Activated T-helper 1 cell treated with Interleukin-2 at 50 U/mL for 16 hours (primary cell): ENCODE measurements at places on chromosomes 12 and 14.

- no peak for DNase-seq
Measured at GRCh38 chr12:117214797-117215196, 24.5 kb upstream of the FBXO21 start.

GRCh38 chr14:32230181-32230580, 27.1 kb upstream of the RNU6-8 start:
- no peak for DNase-seq

- no peak for DNase-seq
Measured at GRCh38 chr14:38125481-38126037, 82.1 kb upstream of the SSTR1 start.

DNA sequence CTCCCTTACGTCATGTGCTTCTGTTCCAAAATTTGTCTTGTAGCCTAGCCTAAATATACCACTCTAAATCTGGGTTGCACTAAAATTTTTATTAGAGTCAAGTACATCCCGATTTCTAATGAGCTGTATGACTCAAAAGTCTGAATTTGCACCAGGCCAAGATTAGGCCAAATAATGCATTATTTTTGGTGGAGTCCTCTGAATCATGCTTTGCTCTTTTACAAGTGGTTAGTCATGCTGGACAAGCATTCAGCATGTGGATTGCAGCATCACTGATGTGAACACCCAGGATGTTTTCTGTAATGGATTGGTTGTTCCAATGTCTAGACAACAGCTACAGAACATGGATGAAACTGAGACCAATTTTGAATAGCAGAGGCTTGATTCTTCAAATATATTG, 23.7 kb downstream of the HEBP1 start:
- DNase-seq, result no peak

GRCh38 chr14:94770251-94770749, 387 bp upstream of the GSC start:
- no peak for DNase-seq

DNA sequence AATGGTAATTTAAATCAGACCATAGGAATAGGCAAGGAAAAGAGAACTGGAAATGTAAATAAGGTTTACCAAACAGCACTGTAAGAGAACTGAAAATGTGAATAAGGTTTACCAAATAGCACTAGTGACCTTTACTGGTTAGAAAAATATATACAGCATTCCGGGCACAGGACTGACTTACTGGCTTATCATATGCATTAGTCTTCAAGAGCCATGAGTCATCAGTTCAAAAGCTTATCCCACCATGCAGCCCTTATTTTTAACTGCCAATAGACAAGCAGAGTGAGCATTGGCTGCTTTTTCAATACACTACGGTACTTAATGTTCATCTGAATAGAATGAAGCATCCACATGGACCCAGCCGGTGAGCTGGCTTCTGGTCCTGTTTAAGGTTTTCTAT, 13.0 kb upstream of the NELL2 start:
- no peak for DNase-seq

DNA sequence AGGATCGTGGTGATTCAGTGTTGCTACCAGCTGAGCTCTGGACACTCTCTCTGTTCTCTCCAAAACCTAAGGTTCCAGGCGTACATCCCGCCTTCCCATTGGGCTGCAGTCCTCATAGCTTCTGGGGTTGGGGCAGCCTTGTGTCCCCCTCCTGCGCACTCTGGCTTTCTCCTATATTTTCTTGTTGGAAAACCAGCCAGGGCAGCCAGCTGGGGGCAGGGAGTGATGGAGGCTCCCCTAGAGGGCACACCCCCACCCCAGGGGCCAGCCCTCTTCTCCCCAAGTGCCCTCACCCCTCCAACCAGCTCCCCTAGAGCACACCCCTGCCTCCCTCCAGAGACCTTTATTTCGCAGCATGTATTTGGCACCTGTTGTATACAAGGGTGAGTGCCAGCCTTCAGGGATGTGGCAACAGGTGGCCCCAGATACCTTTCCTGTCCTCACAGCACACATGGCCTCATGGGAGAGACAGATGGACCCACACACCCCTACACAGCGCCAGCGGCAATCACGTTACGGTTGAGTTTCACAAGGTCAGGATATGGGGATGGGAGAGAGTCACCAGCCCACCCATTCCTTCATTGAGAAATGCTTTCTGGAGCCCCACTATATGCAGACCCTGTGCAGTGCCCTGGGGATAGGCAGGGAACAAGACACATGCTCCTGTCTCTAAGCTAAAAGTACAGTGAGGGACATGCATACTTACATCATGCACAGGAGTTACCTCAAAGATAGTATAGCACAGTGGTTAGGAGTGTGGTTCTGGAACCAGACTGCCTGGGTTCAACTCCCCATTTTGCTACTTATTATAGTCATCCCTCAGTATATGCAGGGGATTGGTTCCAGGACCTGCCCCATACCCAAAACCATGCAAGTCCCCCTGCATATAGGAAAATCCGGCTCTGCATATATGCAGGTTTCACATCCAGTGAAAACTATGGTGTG, 141.1 kb downstream of the PHETA1 start:
- DNase-seq, result no peak

DNA sequence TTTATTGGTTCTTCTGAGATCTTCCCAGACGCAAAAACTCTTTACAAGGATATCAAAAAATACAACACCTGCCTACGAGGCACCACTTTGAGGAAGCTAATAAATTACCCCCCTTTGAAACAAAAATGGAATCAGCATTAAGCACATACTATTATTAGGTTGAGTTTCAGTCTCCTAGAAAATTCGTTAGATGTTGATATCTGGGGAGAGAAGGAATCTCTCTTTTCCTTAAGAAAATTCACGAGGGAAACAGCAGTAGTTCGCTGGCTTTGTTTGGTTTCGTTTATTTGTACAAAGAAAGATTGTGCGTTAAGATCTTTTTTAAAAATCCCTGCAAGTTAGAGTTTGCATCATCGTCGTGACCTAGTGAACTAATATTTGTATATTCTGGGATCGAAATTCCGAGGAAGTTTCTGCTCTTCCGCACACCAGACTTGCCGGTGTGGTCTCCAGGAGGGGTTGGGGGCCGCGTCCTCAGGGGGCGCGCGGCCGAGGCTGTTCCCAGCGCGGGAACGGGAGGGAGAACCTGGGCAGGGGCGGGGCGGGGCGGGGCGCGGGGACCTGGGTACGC, 12.1 kb downstream of the NKX2-1 start:
- no peak for DNase-seq

GRCh38 chr14:35375558-35376025, 29.0 kb downstream of the NFKBIA start:
- DNase-seq, result no peak

- DNase-seq, result no peak
Measured at GRCh38 chr14:38716926-38717325, 386.1 kb downstream of the SEC23A start.

DNA sequence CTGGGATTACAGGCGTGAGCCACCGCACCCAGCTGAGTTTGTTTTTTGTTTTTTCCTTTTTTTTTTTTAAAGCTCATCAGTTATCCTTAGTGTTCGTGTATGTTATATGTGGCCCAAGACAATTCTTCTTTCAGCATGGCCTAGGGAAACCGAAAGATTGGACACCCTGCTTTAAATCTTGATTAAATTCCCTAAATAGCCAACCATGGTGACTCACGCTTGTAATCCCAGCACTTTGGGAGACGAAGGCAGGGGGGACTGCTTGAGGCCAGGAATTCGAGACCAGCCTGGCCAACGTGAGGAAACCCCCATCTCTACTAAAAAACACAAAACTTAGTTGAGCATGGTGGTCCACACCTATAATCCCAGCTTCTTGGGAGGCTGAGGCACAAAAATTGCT, 131.1 kb downstream of the MED13L start:
- no peak for DNase-seq

GRCh38 chr14:96806836-96807235, 9.7 kb downstream of the VRK1 start:
- no peak for DNase-seq

DNA sequence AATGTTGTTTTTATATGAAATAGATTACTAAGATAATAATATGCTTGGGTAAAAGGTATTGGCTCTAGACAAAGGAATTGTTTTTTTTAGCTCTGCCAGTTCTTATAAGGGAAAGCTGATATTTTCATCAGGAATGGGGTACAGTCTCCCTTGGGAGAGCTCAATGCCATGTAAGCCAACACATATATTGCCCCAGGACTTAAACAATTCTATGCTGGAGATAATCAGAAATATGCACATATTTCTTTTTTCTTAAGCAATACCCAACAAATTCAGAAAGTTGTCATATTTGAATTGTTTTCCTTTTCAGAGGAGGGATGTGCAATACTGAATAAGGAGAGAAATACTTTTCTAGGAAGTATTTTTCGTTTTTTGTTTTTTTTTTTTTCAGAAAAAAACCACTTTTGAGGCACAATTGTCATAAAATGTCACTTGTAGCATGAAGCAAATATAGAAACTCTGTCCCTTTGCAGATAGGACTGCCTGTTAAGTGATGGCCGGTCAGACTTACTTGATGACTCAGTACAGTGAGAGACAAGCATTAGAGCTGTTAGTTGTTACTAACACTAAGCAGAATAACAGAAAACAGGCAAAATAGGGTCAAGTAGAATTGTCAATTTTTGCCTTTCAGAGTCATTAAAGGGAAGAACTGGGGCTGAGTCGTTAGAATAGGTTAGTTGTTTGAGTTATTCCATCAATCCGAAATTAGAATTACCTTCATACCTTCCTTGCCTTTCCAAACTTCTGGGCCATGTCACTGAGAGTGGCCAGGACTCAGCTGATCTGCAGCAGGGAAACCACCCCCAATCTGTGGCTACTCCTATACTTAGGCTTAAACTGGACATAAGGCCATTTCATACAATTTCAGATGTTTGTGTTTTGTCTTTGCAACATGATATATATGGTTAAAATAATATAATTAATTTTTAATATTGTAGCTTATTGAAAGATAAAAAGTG, 168.1 kb downstream of the SLC38A4 start:
- no peak for DNase-seq

DNA sequence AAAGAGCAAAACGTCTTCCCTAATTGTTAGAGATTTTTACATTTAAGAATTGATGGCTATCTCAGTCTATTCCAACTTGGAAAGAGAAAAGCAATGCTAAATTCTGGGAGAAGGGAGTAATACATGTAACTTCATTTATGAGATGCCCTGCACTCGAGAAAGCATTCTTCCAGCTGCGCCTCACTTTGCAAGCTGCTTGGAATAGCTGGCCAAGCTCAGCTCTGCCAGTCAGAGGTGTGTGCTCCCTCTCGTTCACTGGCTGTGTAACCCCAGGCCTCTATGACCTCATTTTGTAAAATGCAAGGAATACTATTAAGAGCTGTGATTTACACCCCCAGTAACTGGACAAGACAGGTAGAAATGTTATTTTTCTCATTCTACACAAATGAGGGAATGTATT, 79.1 kb downstream of the OTX2 start:
- no peak for DNase-seq

DNA sequence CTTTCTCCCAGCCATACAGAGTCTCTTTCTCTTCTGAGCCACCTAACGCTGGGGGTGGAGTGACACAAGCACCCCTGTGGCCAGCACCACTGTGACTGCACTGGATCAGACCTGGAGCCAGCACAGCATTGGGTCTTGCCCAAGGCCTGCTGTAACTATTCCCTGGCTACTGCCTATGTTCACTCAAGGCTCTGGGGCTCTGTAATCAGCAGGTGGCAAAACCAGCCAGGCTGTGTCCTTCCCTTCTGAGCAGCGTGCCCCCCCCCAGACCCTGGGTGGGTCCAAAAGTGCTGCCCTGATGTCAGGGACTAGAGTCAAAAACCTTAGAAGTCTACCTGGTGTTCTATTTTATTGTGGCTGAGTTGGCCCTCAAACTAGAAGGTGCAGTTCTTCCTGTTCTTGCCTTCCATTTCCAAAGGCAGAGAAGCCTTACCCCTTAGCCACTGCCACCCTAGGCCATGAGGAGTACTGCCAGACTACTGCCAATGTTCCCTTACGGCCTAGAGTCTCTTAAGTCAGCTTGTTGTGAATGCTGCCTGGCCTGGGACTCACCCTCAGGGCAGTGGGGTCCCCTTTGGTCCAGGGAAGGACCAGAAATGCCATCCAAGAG, 49.9 kb downstream of the PELI2 start:
- DNase-seq, result no peak

GRCh38 chr12:60947533-60947932, 1312.7 kb upstream of the USP15 start:
- no peak for DNase-seq

DNA sequence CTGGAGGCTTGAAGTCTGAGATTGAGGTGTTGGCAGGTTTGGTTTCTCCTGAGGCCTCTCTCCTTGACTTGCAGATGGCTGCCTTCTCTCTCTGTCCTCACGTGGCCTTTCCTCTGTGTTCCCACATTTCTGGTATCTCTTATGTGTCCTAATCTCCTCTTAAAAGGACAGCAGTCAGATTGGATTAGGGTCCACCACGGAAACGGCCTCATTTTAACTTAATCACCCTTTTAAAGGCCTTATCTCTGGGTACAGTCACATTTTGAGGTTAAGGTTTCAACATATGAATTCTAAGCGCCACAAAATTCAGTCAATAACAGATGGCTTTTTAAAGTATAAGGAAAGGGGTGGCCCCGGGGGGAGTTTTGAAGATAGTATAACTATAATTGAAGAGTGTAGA, 33.5 kb downstream of the UNC79 start:
- no peak for DNase-seq

- no peak for DNase-seq
Measured at GRCh38 chr14:75452324-75452723, 24.5 kb downstream of the JDP2 start.

GRCh38 chr12:111393700-111394300, 11.9 kb upstream of the SH2B3 start:
- no peak for DNase-seq

GRCh38 chr12:2334271-2334670, 281.5 kb downstream of the CACNA1C start:
- no peak for DNase-seq

DNA sequence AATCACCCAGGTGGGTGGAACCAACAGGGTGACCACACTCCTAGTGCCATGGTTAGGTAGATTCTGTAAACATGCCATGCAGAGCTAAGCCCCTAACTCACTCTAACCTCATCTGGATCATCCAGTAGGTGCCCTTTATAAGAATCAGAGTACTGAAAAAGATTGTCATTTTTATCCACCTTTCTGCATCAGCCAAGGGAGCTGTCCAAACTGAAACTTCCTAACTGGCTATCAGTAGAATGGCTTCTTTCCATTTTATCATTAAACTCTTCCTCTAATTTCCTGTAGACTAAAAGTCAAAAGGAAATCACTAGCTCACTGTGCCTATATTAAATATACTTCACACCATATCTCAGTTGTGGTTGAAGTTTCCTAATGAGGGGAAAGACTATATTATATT, 6.5 kb downstream of the KCNK10 start:
- DNase-seq, result no peak

GRCh38 chr14:63475761-63476160, 67.4 kb downstream of the PPP2R5E start:
- no peak for DNase-seq
